ENCODE measurements at places on chromosomes 3 and 15. TPM values are rescaled to one million over a fixed set of nuclear protein-coding genes. Genes with fewer than 3 reads are reported as not detected.

The SH2D7 gene
- not detected for total RNA-seq

The IL17RD gene
- total RNA-seq: 48.9 TPM

The ISLR gene
- 0.35 TPM for total RNA-seq

The PSTPIP1 gene
- total RNA-seq: 0.63 TPM

The CLEC3B gene
- not detected for total RNA-seq

The CHRFAM7A gene
- 3.3 TPM for total RNA-seq

The MRAS gene
- total RNA-seq: 16.2 TPM

The CFAP100 gene
- not detected for total RNA-seq

The VPS33B gene
- total RNA-seq: 18.3 TPM

The TRIM42 gene
- total RNA-seq: not detected

Data from H1 (cell line).